ENCODE measurements at places on chromosomes 1 and 21.

DNA sequence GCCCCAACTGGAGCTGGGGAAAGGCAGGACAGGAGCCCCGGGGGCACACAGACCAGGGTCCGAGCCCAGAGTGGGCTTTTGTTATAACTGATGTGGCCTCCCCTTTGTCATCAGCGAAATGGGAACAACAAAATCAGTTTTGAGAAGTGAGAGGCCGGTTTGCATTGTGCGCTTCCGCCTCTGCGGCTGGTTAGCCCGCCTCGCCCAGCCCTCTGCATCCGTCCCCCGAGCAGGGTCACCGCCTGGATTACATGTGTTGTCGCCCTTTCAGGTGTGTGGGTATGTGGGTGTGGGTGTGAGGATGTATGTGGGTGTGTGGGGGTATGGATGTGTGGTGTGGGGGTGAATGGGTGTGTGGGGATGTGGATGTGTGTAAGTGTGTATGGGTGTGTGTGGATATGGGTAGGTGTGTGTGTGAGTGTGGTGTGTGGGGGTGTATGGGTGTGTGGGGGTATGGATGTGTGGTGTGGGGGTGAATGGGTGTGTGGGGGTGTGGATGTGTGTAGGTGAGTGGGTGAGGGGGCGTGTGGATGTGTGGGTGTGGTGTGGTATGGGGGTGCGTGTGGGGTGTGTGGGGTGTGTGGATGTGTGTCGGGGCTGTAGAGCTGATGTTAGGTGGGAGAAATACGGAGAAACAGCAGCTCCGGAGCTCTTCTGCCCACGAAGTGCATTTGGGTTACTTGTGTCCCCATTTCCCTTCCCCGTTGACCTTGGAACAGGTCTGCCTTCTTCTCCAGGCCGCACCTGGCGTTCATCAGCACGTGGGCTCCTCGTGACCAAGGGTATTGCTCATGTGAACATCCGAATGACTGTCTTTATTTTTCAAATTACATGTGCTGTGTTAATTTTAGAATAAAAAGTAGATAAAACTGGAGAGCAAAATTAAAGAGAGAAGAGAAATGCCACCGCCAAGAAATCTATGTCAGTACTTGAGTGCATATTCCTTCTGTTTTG is 67.6 kb downstream of the FHAD1 start:
- no peak for DNase-seq

DNA sequence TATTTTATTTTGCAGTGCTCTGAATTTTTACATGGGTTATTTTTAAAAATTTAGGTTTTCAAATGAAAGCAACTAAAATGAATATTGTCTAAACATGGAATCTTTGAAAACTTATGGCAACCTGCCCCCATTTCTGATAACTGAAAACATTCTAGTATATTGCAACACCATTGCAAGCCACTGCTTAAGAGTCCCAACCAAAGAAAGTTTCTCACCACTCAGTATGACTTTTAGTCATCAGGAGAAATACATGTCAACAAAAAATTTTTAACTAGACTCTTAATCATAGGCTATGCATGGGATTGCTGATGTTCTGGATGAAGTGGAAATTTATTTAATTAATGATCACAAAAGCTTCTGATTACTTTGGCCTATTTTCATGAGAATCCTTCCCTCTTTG is 112.1 kb downstream of the TNFSF18 start:
- no peak for DNase-seq

GRCh38 chr1:28056129-28056925 is 32.1 kb downstream of the EYA3 start:
- peak; percentile 24 for DNase-seq

DNA sequence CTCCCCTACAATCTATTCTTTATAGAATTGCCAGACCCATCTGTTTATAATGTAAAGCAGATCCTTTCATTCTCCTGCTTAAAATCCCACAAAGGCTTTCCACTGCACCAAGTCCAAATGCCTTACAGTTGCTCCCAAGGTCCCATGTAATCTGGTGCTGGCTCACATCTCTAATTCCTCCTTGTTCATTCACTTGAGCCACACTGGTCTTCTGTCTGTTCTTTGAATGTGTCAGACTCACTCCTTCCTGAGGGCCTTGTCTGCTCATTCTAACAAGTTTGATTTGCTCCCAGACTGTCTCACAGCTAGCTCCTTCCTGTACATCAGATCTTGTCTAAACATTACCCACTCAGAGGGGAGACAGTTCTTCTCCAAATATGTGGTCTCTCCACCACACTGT is 38.9 kb downstream of the ALG14 start:
- no peak for DNase-seq

- no peak for DNase-seq
Measured at GRCh38 chr1:104621221-104621620, 871.5 kb downstream of the AMY1C start.

GRCh38 chr1:87140831-87141540 is 187.7 kb upstream of the LMO4 start:
- no peak for DNase-seq

GRCh38 chr1:16721871-16722641 is 18.3 kb upstream of the RNU1-4 start:
- DNase-seq: no peak

DNA sequence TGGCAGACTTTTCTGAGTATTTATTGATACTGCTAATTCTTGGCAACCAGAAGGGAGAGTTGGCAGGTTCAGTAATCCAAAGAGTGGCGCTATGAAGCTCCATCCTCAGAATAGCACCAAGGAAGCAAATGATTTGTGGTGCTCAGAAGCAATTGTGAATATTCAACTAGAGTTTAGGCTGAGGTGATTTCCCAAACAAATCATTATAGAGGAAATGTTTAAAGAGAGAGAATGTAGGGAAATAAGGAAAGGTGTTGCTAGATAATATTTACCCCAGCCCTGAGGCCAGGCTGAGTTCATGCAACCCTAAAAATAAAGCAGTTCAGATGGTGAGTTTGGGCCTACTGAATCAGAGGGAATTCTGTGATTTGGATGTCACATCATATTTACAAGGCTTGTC is 363.4 kb upstream of the PLXNA2 start:
- no peak for DNase-seq

DNA sequence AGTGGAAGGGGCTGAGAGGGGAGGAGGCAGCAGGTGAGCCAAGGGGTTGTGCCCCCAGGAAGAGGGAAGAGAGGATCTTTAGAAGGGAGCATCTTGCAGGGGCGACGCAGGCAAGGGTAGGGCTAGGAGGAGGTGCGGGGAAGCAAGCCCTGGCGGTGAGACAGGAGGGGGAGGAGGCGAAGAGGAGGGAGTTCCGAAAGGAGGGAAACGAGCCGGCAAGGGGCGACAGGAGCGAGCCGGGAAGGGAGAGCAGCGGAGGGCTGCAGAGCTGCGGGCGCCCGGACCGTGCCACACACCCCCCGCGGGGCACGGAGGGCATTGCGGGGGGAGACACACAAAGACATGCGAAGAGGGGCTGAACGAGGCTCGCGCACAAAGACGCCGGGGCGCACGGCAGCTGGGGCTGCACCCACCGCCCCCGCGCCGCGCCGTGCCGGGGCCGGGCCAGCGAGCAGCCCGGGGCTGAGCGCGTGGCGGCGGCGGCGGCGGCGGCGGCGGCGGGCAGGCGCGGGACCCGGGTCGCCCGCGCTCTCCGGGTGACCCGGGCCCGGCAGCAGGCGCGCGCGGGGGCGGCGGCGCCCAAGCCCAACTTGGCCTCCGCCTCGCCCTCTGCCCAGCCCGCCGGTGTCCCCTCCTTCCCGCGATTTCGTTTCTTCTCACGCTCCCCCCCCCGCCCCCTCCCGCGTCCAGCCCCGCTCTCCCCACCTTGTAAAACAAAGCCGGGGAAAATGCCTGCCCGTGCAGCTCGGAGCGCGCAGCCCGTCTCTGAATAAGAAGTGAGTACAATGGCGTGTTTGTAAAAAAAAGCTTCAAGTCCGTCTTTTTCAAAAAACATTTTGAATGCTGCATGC is at the start of gene KCNK2:
Gene KCNK2, plus strand, starts transcription at position 206 of the 851 bp plus-strand sequence. CDS start 649 bp downstream, outside the sequence.
- no peak for DNase-seq

- no peak for DNase-seq
Measured at GRCh38 chr1:110174961-110175360, 24.7 kb downstream of the SLC6A17 start.

DNA sequence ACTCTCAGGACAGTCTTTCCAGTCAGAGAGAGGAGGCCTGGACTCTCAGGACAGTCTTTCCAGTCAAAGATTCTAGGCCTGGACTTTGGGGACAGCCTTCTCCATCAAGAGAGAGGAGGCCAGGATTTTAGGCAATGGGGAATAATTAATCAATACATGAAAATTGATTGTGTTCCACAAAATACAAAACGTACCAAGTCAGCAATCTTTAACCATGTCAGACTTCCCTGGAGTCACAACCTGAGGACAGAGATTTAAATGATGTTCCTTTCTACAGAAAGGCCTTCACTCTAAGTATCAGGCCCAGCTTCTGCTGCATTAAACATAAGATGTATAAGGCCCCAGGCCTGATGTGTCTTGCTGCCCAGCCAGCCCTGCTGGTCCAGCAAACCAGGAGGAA is 27.0 kb upstream of the GPR157 start:
- DNase-seq: no peak

GRCh38 chr1:6690186-6690585 is 11.4 kb downstream of the DNAJC11 start:
- DNase-seq: no peak

DNA sequence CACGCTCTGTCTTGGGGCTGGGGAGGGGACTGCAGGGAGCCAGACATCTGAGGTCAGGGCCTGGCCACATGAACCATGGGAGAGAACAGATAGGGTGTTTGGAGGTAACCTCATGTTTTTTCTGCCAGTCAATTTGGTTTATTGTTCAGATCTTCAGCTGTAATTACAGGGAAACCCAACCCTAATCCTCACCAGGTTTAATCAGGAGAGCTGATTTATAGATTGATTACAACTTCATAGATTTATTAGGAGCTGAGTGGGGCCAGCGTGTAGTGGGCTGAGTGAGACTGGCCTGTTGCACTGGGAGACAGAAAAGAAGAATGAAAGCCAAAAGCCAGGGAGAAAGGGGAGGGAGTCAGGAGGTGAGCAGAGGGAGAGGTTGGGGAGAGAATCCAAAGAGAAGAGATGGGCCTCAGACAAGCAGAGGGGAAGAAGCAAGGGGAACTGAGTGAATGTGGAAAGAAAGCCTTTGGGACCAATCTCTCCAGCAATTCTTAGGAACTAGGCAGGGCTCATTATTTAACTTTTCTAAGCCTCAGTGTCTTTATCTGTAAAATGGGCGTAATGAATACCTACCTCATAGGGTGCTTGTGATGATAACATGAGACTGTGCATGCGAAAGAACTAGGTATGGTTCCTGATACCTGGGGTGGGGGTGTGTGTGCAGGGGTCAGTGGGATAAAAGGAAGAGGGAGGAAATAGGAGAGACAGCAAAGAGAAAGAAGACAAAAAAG is 17.0 kb upstream of the STUM start:
- no peak for DNase-seq

DNA sequence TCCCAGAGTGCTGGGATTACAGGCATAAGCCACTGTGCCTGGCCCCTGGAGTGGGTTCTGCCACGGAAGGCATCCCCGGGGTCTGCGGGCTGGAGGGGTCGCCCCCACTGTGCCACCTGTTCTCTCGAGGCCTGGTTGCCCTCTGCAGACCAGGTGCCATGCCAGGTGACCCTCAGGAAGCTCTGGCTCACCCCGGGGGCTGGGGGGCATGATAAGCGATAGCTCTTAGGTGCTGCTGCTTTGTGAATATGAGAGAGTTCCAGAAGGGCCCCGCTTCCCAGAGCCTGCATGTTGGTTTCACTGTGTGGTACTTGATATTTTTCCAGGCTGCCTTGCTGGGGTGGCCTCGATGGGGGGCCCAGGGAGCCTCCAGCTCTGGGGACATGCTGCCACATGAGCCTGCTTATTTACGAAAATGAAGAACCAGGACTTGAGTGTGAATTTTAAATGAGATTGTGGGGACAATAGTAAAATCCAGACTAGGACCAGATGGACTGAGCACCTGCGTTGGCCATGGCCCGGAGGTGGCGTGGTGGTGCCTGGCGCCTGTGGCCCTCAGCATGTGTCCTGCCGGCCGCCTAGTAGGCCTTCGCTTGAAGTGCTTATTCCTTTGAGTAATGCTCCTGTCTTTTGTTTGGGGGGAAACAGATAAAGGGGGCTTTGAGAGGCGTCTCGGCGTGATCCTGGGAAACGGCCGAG is 7.3 kb downstream of the SKI start:
- DNase-seq: no peak

DNA sequence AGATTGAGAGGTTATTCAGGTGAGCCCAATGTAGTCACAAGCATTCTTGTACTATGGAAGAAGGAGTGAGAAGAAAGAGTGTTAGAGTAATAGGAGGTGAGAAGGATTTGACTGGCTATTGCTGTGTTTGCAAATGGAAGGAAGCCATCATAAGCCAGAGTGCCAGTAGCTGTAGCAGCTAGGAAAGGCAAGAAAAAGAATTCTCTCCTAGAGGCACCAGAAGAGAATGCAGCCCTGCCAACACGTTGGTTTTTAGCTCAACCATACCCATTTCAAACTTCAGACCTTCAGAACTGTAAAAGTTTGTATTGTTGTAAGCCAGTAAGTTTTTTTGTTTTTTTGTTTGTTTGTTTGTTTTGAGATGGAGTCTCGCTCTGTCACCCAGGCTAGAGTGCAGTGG is 8.9 kb upstream of the IL12RB2 start:
- no peak for DNase-seq

DNA sequence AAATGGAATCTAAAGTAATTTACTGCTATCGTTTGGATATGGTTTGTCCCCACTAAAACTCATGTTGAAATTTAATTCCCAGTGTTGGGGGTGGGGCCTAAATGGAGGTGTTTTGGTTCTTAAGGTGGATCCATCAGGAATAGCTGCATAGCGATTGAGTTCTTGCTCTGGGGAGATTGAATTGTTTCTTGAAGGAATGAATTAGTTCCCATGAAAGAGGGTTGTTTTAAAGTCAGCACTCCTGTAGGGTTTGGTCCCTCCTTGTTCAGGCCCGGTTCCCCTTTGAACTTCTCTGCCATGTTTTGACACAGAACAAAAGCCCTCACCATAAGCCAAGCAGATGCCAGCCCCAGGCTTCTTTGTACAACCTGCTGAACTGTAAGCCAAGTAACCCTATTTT is 170.9 kb downstream of the COL11A1 start:
- DNase-seq: no peak

GRCh38 chr1:98112626-98113025 is 191.8 kb upstream of the DPYD start:
- DNase-seq: no peak

GRCh38 chr1:70048336-70049094 is 156.9 kb downstream of the LRRC40 start:
- no peak for DNase-seq

DNA sequence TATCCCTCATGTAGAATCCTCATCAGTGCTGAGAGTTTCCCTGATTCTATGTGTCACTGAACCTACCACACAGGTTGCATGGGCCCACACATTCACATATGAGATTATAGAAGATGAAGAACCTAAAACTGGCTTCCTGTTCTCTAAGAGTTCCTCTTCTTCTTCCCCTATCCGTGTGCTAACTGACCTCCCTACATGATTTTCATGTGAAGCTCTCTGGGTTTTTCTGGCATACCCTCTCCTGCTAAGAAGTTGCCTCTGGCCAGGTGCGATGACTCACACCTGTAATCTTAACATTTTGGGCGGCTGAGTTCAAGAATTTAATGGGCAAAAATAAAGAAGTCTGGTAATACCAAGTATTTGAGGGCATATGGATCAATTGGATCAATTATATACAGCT is 5.5 kb upstream of the CD244 start:
- DNase-seq: no peak

Measured in stimulated activated CD4-positive, alpha-beta T cell treated with anti-CD3 and anti-CD28 coated beads, Interleukin-1b, Interleukin-23, amount 100 ng/mL, for 1 hour (primary cell).